ENCODE measurements at places on chromosomes 7 and 10.

GRCh38 chr10:28839600-28840007 lies 162.3 kb downstream of the BAMBI start:
- no peak for DNase-seq

DNA sequence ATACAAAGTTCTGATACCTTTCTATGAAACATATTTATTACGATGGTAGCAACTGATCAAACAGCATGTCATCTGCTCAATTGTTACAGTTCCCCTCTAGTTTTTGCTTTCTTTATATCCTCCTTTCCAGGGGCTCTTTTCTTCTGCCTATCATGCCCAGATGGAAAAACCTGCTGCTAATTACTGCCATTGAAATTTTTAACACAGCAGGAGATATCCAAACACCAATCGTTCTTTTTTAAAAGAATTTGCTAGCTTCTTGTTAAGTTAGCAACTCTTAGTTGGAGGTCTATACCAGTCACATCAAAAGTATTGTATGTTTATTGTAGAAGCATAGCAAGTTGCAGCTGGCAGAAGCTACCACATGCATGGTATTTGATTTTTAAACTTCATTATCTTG lies 768.5 kb downstream of the NXPH1 start:
- no peak for DNase-seq

- DNase-seq: no peak
These were observed 41.5 kb downstream of the CDK6 start for GRCh38 chr7:92794831-92795230.

DNA sequence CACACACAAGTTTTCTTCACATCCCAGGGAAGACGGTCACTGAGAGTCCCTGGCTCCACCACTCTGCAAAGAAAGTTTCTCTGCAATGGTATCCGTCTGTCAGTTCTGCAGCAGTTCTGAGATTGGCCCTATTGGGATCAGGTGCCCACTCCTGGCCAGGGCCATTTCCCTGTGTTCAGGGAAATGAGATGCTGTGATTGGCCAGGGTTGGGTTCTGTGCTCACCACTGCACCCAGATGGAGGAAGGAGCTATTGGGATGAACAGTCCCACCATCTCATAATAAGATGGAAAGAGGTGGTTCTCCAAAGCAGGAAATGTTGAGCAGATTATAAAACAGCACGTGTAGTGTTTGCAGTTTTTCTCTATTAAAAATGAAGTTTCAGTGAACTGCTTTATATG lies 13.3 kb upstream of the PIP4K2A start:
- no peak for DNase-seq

- DNase-seq: no peak
These were observed 170.4 kb downstream of the MAGI2 start for GRCh38 chr7:79282882-79283602.

GRCh38 chr10:80518143-80518806 lies 19.4 kb upstream of the SH2D4B start:
- DNase-seq: no peak

- no peak for DNase-seq
These were observed 52.2 kb downstream of the ASB13 start for GRCh38 chr10:5614155-5614721.

DNA sequence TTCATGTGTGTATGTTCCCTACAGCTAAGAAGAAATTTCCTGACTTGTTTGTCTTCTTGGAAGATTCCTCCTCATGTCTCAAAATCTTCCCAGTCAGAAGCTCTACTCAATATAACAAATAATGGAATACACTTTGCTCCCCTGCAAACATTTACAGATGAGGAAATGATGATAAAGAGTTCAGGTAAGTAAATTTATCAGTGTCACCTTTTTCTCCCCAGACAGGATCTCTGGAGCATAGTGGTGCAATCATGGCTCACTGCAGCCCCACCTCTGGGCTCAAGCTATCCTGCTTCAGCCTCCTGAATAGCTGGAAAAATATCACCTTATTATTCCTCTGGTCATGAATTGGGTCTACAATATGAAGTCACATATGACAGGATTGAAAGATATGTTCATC lies 25.5 kb downstream of the ACADSB start:
- DNase-seq: no peak

DNA sequence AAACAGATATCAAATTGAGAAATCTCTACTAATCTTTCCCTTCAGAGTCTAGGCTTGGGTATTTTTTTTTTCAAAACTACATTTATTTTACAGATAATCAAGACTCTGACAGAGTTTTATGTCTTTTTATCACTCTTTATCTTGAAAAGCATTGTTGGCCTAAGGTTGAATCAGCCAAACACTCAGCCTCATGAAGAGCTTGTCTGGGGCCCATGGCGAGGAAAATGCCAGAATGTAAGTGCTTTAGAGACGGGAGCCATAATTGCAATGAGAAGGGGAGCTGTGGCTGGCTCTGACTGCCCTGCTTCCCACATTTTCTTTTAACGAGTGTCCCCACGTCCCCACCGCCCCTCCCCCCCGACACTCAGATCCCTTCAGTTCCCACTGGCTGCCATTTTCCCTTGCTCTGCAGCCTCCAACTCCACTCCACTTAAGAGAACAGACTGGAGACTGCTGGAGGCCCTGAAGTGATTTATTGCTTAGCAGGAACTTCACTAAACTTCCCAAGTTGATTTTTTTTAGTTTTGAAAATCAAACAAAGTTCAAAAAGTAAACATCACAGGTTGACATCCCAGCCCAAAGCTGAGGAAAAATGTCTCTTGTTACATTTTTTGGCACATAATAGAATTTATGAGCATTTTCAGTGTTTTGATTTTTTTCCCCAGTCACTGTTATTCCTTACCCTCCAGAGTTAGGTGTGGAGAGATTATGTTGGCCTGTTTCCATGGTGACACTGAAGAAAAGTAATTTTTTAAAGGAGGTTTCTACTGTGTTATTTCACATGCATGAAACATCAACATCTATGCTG lies 637.5 kb upstream of the GALNT17 start:
- DNase-seq: no peak

Measured in inflammatory macrophage (primary cell).